Activated effector memory CD4-positive, alpha-beta T cell treated with anti-CD3 and anti-CD28 coated beads, Interleukin-2, amount 50 U/mL, for 16 hours (primary cell): ENCODE measurements at places on chromosomes 5 and 9.

GRCh38 chr9:128371630-128372117 is 500 bp downstream of the URM1 start:
- no peak for DNase-seq

DNA sequence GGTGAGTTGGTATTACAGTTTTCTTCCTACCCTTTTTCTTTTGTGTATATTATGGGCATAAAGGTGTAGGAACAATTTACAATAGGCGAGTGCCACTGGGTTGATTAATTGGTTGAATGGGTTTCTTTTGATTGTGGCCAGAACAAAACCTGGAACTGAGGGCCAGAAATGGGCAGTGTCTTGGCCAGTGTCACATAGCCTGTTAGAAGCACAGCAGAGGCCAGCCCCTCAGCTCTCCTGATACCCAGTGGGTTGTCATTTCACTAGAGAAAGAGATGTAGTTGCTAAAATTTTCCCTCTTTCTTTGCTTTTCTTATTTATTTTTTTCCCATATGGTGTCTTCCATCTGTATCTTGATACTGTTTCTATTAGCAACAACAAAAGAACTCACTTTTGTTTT is 38.8 kb upstream of the SEMA6A start:
- no peak for DNase-seq

- no peak for DNase-seq
Measured at GRCh38 chr5:29193972-29194371, 1999.5 kb upstream of the CDH6 start.

GRCh38 chr9:112809351-112809848 is 58.8 kb downstream of the SNX30 start:
- DNase-seq = no peak

DNA sequence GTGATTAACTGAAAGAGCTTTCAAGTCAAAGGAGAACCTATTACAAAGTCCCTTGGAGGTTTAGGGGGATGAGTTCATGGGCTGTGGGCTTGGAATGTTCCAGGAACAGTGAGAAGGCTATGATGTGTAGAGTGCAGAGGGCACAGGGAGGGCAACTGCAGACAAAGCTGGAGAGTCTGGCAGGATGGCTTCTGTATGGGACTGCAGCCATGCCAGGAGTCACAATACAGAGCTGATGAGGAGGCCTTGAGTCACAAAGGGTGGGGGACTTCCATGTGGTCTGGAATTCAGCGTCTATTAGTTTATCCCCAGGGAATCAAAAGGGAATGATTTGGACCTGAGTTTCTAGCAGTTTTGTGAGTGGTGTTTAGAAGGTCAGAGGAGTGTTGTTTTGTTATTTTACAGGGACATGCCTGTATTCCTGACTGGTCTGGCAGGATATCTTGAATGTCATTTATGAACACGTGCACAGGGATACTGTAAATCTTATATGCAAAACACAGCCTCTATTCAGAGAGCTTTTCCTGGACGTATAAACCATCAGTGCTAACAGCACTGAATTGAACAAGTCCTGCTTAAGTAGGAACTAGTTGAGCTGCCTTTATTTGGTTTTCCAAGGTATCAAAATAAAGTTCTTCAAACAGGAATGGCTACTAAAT is 14.3 kb upstream of the TEK start:
- DNase-seq = no peak

GRCh38 chr5:86838083-86838482 is 220.3 kb downstream of the COX7C start:
- no peak for DNase-seq

DNA sequence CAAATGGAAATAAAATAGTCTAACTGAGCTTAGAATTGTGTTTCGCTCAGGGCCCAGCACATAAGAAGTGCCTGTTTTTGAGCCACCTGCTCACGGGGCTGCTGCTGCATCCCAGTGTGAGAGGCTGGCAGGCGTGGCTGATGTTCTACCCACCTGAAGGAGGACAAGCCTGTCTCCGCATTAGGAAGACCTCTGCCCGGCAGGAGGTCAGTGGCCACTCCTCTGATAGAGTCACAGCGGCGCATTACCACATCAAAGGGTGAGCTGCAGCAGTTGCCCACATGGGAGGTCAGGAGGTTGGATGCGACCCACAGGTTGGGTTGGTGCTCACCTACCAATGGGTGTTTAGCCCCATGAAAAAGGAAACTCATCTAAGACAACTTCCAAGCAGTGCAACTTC is 3.7 kb upstream of the SLC6A7 start:
- no peak for DNase-seq

DNA sequence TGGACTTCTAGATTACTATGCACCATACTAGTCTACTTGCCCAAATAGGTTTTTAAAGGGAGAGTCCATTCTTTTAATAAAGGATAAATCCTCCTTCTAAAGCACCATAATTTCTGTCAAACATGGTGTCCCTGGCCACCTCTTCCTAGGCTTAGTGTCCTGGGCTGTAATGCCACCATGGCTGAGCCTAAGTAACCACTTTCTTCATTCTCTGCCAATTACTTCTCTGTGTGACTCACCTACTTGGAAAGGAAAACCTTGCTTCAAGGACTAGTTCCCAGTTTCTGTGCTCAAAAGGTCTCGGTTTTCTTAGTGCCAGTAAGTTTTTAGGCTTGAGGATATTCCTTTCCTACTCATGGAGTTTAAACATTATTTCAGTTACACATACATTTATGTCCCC is 273.4 kb downstream of the DENND1A start:
- no peak for DNase-seq

DNA sequence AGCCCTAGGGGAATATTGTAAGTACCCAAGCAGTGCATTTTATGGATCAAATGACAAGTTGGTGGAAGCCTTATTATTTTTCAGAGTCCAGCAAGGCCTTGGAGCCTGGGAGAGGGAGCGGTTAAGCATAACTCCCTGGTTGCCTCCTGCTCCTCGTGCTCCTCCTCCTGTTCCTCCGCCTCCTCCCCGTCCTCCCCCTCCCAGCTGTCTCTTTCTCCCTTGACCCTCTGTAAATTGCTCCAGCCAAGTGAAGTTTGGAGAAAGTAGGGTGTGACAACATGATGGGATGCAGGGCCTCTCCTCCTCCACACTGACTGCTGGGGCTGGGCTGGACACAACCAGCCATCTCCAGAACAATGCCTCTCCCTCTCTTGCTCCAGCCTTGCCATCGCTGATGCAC is 586.9 kb downstream of the CCDC171 start:
- no peak for DNase-seq

DNA sequence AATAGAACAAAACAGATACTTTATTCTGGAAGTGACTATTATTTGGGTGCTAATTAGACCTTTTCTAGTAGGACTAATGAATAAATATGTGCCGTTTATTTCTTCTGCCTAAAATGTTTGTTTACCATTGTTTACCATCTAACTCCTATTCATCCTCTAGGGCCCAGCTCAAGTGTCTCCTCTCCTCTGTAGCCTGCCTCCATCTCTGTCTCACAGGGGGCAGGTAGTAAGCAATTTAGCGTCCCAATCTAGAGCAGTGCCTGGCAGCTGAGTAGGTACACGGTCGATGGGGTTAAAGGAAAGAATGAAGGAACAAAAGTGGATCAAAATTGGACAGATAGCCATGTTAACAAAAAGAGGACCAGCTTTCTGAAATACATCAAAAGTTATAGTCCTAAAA is 230.9 kb downstream of the SLF1 start:
- DNase-seq = no peak

GRCh38 chr9:126331964-126332748 is 5.5 kb downstream of the MVB12B start:
- DNase-seq = no peak

DNA sequence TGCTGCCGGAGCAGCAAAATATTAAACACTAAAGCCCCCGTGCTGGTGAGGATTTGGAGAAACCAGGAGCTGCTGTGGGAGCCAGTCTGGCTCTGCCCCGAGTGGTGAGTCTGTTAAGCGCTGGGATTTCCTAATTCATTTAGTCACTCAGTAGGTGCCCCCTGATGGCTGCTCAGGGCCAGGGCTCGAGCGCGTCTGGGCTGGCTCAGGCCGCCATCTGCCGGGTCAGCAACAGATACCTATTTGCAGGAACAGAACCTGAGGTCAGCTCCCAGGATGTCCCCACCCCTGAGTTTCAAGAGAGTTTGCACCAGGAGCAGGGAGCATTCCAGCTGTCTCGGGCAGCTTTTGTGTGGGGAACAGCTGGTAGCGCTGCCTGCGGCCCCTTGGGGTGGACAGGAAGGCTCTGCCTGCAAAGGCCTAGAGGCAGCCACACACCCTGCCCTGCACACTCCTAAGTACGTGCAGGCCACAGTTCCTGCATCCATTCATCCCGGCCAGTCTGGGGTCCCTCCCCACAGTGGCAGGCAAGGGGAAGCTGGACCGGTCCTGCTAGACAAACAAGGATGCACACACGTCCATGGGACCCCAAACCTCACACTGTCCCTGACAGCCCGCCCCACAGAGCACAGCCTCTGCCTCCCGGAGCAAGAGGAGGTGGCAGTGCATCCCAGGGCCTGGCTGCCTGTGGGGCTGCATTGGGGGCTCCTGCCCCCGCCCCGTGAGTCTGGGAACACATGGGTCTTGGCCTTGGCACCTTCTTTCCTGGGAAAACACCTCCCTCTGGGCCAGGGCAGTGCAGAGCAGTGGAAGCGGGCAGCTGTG is 83.7 kb downstream of the ADAMTS2 start:
- DNase-seq = peak; percentile 61

GRCh38 chr9:71830153-71830552 is 61.8 kb upstream of the CEMIP2 start:
- no peak for DNase-seq

DNA sequence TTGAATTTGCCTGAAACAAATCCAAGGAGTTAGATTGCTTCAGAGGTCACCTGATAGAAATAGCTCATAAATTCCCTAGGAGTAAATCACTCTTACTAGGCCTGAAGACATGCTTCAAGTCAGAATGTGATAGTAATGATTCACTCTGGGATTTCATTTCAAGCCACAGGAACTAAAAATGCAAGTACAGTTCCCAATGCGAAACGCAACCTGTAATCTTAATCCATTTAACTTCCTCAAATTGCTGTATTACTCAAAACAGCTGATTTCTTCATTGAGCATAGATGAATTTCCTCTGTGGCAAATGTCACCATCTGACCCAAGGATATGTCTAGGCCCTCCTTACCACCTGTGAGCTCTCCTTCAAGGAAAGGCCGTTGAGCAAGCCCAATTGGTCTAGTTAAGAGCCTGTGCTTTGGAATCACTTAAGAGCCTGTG is 32.1 kb upstream of the IL6ST start:
- no peak for DNase-seq

DNA sequence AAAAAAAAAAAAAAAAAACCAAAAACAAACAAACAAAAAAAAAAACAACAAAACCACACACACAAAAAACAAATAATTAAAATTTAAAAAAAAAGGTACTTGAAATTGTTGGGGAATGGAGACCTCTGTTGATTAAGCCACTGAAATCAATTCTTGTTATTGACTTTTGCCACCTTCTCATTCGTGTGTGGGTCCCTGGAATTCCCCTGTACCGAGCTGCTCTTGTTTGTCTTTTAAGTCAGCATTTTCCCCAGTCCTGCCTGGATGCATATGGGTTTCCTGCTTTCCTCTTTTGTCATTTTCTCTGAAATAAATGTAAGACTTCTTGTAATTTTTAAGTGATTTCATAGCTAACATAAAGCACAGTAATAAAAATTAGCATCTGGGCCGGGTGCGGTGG is 45.5 kb downstream of the GPBP1 start:
- DNase-seq = no peak

- DNase-seq = no peak
Measured at GRCh38 chr9:97773091-97773490, 76.0 kb upstream of the XPA start.

DNA sequence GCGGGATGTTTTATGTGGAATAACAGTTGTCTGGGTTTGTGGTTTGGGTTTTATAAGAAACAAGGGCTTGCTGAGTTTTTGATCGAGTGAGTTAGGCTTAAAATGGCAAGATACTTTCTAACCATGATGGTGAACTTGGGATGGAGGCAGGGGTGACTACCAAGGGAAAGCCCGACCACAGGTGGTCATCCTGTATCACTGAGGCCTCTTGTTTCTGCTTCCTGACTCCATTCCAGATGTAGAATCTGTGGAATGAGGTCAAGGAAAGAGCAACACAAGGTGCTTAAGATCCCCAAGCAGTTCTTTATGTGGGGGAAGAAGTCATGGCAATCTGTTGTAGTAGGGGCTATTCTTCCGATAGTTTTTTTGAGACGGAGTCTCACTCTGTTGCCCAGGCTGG is 122.3 kb downstream of the GOLPH3 start:
- DNase-seq = no peak

DNA sequence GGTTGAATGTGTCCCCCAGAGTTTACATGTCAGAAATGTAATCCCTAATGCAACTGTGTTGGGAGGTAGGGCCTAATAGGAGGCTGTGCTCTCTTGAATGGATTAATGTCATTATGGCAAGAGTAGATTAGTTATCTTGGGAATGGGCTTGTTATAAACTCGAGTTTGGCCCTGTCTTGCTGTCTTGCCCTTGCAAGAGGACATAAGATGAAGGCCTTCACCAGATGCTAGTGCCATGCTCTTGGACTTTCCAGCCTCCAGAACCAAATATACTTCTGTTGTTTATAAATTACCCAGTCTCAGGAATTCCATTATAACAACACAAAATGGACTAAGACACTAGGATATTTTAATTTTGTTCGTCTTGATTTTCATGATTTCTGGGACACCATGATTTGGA is 5.4 kb downstream of the PIK3R1 start:
- no peak for DNase-seq

GRCh38 chr5:14432931-14433589 is 148.5 kb upstream of the OTULINL start:
- DNase-seq = no peak

DNA sequence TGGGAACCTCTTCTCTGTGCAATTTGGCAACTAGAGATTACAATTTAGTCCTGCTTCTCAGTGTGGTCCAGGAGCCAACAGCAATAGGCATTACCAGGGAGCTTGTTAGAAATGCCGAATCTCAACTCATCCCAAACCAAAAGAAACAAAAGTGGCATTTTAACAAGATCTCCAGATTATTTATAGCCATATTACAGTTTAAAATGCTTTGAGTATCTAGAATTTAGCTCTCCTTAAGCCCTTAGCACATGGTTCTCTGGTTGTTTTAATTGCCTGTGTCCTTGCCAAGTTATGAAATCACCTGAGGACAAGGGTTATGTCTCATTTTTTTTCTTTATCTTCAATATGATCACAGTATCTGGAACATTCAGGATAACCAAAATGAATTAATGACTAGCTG is 51.6 kb upstream of the TAS2R1 start:
- no peak for DNase-seq

GRCh38 chr5:75685141-75685540 is 32.1 kb downstream of the POC5 start:
- no peak for DNase-seq

GRCh38 chr9:126791406-126792230 is 13.2 kb upstream of the ZBTB43 start:
- no peak for DNase-seq

- no peak for DNase-seq
Measured at GRCh38 chr5:6950860-6951259, 237.6 kb downstream of the TENT4A start.
